ENCODE measurements at places on chromosomes 7 and 10.

- peak; percentile 75 for DNase-seq
These were observed 207.0 kb upstream of the ZMIZ1 start for GRCh38 chr10:78861529-78862327.

DNA sequence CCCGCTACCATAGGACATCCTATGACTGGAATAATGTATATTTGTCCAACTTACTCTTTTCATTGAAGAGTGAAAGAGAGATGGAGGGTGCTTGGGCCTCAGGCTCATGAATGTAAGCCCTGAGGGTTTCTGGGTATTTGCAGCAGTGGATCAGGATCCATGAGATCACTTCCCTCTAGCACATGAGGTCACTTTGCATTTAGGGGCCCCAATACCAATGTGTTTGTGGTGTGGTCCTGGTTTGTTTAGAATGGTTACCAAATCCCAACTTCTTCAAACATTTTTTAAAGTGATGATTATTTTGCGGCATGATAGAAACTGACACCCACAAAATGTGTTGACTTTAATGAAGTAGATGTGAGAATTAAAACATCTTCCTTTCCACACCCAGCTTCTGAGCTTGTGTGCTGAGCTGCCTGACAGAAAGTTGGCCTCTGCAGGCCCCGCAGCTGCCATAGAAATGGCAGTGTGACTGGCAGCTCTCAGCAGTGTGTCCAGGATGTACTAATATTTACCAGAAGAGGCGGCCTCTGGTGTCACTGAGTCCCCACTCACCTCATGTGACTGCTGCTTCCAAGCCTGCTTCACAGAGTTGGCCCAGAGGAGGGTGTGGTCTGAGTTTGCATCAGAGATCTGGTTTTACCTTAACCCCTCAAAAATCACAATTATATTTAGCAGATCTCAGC, 447.6 kb upstream of the NPVF start:
- no peak for DNase-seq

DNA sequence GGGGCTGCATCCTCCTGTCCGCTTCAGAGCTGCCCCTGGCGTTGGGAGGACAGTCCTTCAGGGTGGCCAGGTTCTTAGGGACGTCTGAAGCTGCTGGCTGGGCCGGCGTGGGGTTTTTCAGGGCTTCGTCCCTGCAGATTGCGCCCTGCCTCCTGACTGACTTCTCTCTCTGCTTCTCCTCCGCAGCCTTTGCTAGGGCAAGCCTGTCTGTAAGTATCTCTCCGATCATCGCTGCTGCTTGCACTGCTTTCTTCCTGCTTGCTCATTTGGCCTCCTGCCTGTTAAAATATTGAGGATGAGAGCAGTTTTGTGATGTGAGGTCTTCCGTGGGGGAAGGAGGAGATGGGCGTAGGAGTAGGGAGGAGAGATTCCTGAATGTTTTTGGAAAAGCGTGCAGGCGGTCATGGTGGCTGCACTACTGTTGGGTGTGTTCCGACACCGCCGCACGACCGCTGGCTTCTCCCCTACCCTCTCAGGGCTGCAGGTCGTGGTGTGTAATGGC, 25.3 kb downstream of the PFKFB3 start:
- no peak for DNase-seq

DNA sequence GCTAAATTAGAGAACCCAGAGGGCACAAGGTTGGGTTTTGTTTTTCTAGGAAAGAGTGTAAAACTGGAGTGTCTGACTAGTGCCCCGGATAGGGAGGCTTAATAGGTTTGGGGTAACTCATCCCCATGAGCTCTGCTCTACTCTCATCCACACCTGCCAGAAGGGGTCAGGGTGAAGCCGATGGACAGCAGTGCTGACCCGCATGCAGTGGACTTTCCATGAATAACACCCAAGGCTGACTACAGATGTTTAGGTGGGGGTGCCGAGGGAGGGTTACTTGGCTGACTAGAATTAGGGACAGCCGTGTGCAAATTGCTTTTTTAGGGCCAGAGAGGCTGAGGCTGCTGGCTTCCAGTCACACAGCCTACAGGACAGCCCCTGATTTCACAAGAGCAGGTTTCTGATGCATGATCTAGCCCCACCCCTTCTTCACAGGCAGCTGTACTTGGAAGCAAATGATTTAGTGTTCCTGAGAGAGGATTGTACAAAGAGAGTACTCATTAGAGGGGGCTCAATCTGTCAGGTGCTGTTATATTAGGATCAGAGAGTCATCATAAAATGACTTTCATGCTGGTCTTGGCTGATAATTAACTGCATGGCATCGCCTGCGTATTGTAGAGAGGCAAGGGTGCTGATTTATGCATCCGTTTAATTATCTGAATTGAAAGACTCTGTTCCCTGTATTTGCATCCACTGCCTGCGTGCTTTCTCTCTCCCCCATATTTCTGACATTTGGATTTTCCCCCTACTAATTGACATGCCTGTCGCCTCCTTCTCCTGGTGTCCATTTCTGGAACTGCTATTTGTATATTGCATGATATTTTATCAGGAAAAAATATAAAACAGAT, 9.5 kb downstream of the INHBA start:
- DNase-seq, result no peak

DNA sequence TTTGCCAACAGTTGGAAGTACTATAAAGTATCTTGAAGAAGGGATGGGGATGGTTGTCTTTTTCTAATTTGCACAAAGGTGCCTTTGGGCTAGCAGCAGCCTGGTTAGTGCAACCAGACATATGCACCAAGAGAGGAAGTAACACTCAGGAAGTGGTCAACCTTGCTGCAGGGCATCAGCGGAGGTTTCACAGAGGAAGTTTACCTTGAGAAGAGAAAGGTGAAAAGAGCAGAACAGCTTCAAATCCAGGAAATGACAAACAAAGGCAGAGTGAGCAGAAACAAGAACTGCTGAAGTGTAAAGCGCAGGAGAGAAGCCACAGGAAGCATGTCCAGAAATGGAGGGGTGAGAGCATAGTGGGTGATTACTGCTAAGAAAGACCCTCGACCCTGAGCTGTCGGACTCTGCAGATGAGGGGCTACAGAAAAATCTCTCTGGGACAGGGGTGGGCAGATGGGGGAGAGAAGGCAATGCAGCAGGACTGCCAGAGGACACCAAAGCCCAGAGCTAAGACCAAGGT, 66.9 kb downstream of the STK17A start:
- DNase-seq, result no peak

- DNase-seq, result no peak
These were observed 109.8 kb downstream of the SH3PXD2A start for GRCh38 chr10:103745341-103746247.

- no peak for DNase-seq
These were observed 133.8 kb downstream of the C10orf90 start for GRCh38 chr10:126536656-126537055.

DNA sequence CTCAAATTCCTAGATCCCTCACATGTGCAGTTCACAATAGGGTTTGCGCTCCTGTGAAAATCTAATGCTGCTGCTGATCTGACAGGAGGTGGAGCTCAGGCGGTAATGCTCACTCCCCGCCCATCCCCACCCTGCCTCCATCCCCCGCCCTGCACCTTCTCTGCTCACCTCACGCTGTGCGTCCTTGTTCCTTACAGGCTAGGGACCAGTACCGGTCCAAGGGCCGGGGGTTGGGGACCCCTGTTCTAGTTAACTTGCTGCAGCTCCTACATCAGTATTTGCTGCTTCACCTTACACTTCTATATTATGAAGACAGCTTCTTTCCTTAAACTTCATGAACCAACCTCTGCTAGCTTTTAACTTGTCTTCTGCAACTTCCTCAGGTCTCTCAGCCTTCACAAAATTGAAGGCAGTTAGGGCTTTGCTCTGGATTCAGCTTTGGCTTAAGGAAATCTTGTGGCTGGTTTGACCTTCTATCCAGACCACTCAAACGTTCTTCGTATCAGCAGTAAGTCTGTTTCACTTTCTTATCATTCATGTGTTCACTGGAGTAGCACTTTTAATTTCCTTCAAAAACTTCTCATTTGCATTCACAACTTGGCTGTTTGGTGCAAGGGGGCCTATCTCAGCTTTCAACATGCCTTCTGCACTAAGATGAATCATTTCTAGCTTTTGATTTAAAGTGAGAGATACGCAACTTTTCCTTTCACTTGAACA, 1.7 kb upstream of the TNKS2 start:
- DNase-seq, result no peak

GRCh38 chr7:47284691-47285635, 296.9 kb downstream of the TNS3 start:
- DNase-seq, result no peak
